Stimulated activated CD8-positive, alpha-beta memory T cell treated with anti-CD3 and anti-CD28 coated beads, Interleukin-4, amount 100 ng/mL, for 1 hour (primary cell): ENCODE measurements at places on chromosomes 5 and 9.
A peak's percentile ranks its signal among the peaks of the same experiment; 100 is the strongest.

- DNase-seq, result no peak
These were observed 12.8 kb downstream of the PJA2 start for GRCh38 chr5:109396965-109397364.

DNA sequence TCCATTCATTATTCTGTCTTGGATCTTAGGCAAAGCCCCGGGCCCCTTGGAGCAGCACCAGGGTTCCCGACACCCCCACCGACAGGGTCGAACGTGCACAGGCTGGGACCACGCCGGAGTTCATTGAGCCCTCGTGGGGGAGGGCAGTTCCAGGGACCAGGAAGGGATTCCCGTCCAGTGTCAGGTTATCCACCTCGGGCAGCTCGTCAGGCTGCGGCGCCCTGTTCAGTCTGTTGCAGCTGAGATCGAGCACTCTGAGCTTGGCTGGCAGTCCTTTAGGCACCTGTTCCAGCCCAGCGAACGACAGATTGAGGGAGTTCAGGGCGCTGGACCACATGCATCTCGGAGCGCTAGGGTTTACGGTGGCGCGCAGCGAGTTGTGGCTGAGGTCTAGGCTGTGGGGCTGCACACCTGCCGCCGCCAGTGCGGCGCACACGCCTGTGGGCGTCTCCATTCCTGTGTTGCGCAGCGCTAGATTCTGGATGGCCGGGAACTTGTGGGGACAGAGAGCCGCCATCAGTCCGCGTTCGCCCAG lies 1.1 kb downstream of the CD14 start:
- DNase-seq, result no peak

- no peak for DNase-seq
These were observed 263.6 kb upstream of the C9orf72 start for GRCh38 chr9:27836661-27837401.

DNA sequence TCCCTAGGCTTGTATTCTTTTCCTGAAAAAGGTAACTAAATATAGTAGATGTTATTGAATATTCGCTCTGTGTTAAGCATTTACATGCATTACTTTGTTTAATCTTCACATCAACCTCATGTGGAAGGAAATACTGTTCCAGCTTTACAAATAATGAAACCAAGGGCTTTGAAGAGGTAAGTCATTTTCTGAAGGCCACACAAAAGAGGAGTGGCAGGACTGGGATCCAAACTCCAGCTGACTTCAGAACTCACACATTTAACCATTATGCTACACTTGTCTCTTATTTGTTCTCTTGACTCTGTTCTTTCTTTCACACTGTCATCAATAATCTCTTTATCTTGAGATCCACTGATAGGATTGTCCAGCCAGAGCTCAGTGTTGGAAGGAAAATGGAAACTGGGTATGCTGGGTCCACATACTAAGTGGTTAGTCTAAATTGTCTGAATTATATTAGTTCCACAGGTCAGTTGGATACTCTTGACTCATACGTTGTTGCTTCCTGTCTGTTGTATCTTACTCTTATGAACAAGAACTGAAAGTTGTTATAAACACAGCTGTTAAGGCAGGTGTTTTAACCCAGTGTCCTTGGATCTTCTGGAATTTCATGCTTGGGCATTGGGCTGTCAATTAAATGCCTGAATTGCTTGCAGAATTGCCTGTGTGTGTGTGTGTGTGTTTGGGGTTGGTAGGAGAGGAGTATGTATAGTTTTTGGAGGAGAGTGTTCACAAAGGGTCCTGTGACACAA lies 65.6 kb downstream of the TLE4 start:
- DNase-seq, result no peak

- DNase-seq, result no peak
These were observed 405.5 kb downstream of the PDE4D start for GRCh38 chr5:59487772-59488729.

DNA sequence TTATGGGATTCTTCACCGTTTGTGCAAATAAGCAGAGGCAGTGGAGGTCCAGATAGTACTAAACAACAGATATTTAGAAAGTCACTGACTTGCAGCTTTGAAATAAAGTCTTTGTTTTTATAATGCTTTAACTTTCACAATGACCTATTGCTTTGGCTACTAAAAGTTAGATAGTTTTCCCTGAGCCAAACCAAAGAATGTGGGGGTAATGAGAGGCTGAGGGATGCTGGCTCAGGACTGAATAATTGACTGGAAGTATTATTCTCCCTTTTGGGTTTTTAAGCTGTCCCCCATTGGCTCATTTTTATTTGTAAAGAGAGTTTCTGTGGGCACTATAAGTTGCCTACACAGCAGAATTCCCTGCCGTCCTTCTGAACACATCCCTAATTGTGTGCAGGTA lies 99.2 kb upstream of the ACTBL2 start:
- DNase-seq, result no peak

- DNase-seq, result no peak
These were observed 6.4 kb upstream of the NOTCH1 start for GRCh38 chr9:136552117-136552703.

- DNase-seq, result no peak
These were observed 59.1 kb downstream of the GTF3C4 start for GRCh38 chr9:132729235-132729890.

DNA sequence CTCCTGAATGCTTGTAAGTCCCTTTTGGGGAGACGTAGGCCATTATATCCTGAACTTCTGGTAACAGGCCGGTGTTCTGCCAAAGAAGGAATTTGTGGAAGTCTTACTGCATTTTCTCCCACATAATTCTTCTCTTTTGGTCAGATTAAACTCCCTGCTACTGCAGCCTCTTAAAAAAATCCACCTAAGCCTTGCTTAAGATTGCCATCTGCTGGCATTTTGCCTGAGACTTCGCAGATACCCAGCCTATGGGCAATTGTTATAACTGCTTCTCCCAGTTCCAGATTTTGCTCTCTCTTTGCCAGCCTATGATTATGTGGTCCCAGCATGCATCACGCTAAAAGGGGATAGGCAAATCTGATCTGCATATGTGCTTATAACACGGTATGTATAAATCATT lies 391.6 kb upstream of the CHD1 start:
- DNase-seq, result no peak

- no peak for DNase-seq
These were observed 59.2 kb downstream of the PPIC start for GRCh38 chr5:122977319-122977718.

GRCh38 chr5:113278976-113279375 lies 155.8 kb downstream of the TSSK1B start:
- DNase-seq, result no peak

DNA sequence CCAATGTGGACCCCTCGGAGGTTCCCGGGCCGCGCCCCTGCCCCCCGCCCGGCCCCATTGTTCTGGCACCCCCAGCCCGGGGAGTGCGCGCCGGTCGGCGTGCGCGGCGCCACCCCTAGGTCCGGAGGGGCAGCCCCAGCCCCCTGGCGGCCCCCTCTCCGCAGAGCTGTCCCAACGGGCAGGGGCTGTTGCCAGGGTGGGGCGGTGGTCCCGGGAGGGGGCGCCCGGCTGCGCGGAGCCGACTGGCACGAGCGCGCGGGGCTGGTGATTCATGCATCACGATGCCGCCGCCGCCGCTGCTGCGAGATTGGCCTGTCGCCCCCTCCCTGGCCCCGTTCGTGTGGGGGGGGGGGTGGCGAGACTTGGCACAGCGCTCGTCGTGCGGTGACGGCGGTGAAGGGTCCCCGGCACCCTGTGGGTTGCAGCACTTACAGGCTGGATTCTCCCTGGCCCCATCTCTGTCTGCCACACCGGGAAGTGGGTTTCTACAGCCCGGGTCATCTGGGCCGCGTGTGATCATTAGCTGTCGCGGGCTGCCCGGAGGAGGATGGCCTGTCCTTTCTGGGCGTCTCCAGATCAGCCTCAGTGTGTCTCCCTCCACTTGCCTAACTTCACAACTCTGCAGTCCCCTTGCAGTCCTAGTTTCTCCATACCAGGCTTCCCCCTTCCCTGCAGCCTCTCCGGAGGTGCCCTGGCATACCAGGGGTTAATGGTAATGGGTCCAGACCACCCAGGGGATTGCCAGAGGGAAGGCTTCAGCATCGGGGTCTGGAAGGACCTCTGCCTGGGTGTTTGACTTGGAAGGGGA lies 858 bp downstream of the NCS1 start:
- peak; percentile 14 for DNase-seq

GRCh38 chr9:113601656-113602055 lies 138.1 kb downstream of the RGS3 start:
- no peak for DNase-seq

DNA sequence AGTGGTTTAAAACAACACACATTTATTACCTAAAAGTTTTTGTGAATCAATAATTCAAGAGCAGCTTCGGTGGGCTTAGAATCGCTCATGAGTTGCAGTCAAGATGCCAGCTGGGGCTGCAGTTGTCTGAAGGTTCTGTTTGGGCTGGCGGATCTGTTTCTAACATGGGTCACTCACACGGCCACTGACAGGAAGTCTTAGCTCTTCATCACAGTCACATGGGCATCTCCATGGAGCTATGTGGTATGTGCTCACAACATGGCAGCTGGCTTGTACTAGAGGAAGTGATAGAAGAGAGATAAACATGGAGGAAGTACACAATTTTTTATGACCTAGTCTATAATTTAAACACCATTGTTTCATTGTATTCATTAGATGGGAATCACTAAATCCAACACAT lies 11.2 kb downstream of the KLHL9 start:
- DNase-seq, result no peak

DNA sequence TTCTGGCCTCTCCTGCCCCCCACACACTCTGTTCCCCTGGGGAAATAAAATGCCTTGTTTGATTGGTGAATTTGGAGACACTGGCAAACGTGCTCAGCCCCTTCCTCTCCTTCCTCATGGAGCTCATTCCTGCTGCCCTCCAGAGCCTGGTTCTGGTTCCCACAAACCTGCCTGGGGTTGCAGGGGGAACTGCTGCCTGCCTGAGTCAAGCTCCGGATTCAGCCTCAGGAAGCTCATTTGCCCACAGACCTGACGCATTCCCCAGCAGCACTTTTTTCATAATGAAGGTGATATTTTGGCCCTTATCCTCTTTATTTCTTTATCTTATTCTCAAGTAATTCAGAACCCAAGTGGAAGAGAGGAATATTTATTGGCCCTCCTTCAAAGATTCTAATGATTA lies 140.5 kb downstream of the TTLL11 start:
- DNase-seq, result no peak

GRCh38 chr5:168301593-168302390 lies 10.3 kb downstream of the WWC1 start:
- no peak for DNase-seq

- no peak for DNase-seq
These were observed 113.0 kb downstream of the GIN1 start for GRCh38 chr5:103006921-103007320.

DNA sequence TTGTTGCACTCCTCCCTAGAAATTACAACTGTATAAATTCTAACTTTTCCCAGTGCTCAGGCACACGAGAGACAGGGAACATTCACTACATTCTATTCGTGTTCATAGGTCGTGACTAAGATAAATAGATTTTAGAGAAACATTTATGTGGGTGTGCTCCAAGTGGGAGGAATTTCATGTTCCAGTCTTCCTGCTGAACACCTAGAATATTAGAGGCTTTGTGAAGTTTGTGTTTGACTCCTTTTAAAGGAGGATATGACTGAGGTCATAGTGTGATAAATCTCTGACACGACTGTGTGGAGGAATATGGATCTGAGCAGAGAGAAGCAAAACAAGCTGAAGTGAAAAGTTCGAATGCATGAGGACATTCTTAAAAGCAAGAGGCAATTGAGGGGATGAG lies 355.3 kb downstream of the ZSWIM6 start:
- no peak for DNase-seq

- DNase-seq, result no peak
These were observed 936 bp upstream of the WDR5 start for GRCh38 chr9:134134949-134135342.

- no peak for DNase-seq
These were observed 27.3 kb upstream of the CEP72 start for GRCh38 chr5:584846-585245.

DNA sequence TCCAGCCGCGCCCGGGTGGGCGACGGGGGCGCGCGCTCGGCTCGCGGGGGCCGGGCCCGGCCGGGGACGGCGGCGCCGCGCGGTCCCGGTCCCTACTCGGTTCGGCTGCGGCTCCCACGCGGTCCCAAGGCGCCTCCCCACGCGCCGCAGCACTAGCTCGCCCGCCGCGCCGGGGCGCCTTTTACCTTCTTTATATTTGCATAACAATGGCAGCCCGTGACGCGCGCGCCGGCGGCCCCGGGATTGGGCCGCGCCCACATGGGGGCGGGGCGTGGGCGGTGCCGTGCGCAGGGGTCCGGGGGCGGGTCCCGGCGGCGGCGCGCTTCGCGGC lies at the start of gene NRARP:
Gene NRARP, minus strand, starts transcription at position 154 of the 331 bp plus-strand sequence. CDS start 343 bp downstream, outside the sequence.
- DNase-seq, result peak; percentile 75

- no peak for DNase-seq
These were observed 49.0 kb upstream of the TENT2 start for GRCh38 chr5:79563247-79563590.

GRCh38 chr9:135073081-135073740 lies 14.3 kb upstream of the OLFM1 start:
- DNase-seq, result no peak

DNA sequence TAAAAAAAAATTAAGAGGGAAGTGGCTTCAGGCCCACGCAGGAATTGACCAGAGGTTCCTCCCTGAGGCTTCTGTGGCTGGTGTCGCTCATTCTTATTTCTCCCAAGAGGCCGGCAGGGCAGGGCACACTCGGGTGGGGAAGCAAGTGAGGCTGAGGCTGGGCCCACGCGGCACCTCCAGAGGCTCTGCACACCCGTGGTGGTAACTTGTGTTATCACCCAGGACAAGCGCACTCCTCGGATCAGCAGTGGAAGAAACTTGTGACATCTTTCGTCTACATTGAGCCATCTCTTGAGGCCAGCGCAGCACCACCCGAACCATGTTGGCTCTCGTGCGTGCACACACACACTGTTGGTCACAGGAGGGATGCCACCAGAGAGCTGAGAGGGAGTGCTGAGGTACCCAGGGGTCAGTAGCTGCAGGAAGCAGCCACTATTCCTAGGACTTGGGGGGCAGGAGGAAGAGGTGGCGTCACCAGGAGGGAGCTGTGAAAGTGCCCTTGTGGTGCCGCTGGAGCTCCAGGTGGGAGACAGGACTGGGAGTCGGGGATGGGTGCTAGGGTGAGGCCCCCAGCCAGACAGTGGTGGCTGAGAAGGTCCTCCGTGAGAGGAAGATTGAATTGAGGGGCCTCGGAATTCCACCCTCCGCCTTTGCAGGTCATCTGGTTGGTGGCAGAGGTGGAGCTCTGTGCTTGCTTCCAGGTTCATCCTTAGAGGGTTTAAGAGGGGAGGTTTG lies 6.4 kb downstream of the NDUFS6 start:
- no peak for DNase-seq
